ENCODE measurements at places on chromosomes 13 and 19. TPM values are rescaled to one million over a fixed set of nuclear protein-coding genes. Genes with fewer than 3 reads are reported as not detected.

CEACAM20 gene
- total RNA-seq = not detected

ZNF414 gene
- 3.3 TPM for total RNA-seq

PIN1 gene
- total RNA-seq = 128 TPM

ZNF578 gene
- total RNA-seq = 0.30 TPM

Measured in epithelial cell of umbilical artery (primary cell).